Stimulated activated CD8-positive, alpha-beta memory T cell treated with anti-CD3 and anti-CD28 coated beads, Interleukin-7, amount 100 ng/mL, for 1 hour (primary cell): ENCODE measurements at places on chromosomes 4 and X.

DNA sequence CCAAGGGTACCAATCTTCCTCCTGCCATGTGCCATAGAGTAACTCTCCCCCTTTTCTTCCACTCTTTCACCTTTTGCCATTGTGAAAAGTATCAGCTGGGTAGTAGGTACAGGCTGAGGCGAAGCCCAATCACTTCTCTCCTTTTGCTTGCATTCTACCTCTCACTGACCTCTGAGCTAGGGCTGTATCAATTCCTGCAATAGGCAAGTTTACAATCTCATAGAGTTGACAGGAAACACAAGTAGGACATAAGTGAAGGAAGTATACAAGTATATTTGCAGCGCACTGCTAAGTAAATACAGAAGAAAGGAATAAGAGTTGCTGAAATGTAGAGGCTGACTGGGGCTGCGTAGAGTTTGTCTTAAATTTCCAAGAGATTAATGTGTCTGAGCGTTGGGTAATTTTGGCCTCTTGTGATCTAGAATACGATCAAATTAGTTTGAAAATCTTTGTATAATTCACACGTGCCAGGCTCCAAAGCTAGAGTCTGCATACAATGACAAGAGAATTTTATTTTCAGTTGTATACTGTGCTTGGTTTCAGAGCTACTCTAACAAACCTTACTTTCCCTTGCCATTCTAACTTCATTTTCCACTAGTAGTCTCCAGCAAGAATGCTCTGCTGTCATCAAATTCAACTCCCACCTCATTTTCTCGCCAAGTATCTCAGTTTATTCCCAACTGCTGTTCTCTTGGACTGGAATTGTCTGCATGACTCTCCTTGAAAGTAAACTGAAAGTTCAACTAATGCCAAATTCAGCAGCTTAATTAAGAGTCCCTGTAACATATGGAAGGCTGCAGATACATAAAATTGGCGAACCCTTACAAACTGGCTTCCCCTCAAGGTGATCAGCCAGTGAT, 90.3 kb downstream of the ATP11C start:
- no peak for DNase-seq

- no peak for DNase-seq
Observed at GRCh38 chr4:7068279-7068842, 497 bp upstream of the GRPEL1 start.

DNA sequence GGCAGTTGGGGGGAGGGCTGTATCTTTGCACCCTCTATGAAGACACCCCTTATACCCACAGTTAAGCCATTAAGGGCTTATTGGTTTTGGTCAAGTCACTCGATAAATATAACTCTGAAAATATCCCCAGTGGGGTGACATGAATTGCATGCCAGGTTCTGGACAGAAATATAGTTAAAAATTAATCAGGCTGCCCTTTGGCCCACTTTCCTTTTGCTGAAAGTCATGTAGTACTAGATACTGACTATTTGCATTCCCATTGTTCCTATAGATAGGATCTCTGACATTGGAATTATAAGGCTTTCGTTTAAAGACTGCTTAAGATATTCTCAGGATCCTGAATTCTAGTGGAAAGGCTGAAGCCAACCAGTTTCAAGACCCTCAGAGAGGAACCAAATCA, 43.5 kb upstream of the LAMP2 start:
- DNase-seq, result no peak

DNA sequence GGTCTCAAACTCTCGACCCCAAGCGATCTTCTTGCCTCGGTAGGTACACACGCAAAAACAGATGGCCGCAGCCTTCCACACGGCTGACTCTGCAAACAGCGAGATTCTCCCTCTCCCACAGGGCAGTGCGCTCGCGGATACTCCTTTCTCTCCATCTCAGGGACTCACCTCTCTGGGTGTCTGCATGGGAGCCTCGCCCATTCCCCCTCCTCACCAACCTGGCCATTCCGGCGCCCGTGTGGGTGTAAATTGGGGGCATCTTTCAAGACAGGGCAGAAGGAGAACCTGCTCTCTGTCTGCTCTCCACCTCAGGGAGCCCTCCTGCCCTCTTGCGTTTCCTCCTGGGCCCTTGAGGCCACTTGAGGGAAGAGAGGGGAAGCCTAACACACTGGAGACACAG, 4.4 kb downstream of the CTAG2 start:
- no peak for DNase-seq

DNA sequence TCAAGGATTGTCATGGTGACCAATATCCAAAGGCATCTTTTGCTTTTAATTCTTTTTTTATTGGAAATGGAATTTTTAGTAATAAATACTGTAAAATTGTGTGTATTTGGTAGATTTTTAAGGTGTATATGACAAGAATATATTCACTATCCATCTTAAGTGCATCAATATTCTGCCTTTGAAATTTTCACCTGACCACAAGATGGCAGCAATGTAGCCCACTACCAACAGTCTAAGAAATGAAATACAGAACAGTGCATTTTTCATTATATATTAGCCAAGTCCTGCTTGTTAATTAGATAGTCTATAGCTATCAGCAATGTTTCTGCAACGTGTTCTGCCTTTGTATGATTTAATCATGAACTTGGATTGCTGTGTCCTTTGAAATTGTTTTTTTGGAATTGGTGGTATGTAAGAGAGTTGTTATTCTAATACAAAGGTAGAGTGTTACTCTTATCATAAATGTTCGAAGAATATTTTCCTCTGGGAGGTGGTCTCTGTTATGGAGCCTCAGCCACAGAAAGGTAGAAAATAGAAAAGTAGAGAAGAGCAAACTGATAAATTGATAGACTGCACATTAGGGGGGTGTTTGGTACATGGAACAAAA, 38.2 kb downstream of the HPGDS start:
- DNase-seq, result no peak

DNA sequence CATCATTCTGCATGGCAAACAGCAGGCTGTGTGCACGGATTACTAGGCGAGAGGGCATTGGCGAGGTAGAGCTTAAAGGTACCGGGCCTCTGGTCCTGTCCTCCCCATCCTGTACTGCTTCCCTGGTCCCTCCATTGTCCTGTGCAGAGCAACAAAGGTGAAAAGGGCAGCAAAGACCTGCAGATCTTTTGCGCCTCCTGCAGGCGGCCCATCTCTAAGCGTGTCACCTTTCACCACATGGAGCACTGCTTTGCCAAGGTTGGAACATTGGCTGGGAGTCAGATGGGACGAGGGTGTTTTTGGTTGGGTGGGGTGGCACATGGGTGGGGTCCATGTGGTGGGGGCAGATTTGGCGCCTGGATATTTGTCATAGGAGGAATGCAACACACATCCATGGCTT, 64.7 kb upstream of the UXT start:
- DNase-seq, result no peak

DNA sequence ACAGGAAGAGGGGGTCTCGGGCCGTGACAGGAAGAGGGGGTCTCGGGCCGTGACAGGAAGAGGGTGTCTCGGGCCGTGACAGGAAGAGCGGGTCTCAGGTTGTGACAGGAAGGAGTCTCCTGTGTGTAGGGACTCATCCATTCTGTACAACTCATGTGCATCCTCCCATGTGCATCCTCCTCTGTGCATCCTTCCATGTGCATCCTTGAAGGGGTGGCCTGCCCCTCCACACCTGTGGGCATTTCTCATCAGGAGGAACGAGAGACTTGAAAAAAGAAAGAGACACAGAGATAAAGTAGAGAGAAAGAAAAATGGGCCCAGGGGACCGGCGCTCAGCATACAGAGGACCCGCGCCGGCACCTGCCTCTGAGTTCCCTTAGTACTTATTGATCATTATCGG, 30.2 kb upstream of the PLCXD1 start:
- no peak for DNase-seq

DNA sequence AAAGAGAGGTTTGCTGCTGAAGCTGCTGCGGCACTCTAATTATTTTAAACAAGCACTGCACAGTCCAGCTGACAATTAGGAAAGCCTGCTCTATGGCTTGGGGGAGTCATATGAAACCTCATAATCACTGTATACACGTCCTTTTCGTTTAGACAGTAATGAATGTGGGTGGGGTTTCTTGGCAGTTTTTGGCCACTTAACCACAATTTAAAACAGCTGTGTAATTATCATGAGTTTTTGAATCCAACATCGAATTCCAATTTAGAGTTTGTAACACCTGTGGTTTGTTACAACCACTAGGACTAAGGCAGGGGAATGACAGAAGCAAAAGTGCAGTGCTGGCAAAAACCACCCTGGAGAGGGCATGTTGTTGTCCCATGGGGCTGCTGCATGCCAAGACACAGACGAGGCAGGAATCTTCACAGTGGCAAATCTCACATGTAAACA, 99.5 kb downstream of the CXXC4 start:
- DNase-seq, result no peak

DNA sequence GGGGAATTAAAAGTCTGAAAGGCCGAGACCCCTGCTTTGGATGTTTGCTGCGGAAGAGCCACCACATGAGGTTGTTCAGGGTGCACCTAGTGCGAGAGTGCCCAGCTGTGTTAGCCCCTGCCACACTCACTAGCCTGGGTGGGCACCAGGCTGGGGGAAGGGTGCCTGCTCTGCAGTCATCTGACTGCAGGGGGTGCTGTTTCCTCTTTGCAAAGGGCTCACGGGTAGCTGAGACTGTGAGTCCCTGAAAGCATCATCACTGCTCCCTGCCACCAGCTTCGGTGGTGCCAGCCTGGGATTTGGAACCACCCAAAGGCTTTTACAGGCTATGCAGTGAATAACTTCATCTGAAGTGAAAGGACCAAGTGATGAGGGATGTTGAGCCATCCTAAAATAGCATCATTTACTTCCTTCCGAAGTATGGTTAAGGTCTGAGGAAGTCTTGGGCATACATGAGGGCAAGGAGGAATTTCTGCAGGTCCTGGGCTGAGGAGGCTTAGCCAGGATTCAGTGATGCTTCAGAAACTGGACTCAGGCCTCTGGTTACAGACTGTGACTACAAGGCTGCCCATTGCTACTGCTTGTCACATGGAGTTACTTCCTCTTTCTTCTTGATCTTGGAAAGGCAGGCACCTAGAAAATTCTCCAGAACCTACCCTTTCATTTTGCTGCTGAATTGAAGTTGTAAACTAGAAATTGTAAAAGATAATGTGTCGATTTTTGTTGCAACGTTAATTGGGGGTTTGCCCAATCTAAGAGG, 293.2 kb upstream of the PRPS2 start:
- DNase-seq, result no peak

DNA sequence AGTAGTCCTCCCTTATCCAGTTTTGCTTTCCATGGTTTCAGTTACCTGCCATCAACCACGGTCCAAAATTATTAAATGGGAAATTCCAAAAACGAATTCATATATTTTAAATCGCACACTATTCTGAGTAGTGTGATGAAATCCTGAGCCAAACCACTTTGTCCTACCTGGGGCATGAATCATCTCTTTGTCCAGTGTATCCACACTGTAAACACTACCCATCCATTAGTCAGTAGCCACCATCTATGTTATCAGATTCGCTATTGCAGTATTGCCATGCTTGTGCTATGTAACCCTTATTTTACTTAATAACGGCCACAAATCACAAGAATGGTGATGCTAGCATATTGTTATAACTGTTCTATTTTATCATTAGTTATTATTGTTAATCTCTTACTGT, 704.6 kb downstream of the SMARCA1 start:
- DNase-seq, result no peak

GRCh38 chr4:4599481-4600275, 57.8 kb upstream of the STX18 start:
- DNase-seq, result no peak

DNA sequence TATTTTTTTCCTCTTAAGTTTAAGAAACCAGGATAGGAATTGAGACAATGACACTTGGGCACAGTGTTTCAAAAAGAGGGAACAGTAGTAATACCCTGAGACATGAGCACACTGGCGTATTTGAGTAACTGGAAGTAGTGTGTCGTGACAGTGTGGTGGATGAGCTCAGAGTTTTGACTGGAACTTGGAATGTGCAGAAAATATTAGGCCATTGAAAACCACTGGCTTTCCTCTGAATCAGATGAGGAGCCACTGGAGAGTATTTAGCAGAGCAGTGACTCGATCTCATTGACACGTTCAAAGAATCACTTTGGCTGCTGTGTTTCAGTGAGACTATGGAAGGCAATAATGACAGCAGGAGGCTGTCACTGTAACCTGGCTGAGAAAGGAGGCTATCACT, 1531.2 kb downstream of the STIM2 start:
- DNase-seq, result no peak

- DNase-seq, result no peak
Observed at GRCh38 chrX:41616255-41616654, 72.5 kb upstream of the GPR34 start.

GRCh38 chr4:87306056-87306455, 16.6 kb downstream of the HSD17B13 start:
- no peak for DNase-seq
